ENCODE measurements at places on chromosomes 3 and 15.
A peak's percentile ranks its signal among the peaks of the same experiment; 100 is the strongest.

DNA sequence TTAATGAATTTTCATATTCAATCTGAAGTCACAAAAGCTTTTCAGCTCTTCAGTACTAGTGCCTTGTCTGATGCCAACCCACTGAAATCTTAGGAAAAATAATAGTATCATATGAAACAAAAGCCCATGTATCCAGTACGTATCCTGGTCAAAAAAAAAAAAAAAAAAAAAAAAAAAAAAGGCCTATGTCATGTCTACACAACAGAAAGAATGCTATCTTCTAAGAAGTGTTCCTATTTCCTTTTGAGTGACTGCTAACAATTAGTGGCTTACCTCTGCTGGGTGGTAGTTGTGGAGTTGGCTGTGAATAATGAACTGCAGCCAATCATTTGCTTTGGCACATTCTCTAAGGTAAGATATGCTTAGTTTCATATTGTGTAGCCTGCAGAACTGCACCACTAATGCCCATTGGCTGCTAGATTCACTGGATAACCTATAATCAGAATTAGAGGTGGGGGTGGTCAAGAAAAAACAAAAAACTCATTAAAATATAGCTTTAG lies 59.6 kb downstream of the EIF3J start:
- no peak for DNase-seq

GRCh38 chr15:67253101-67253500 lies 1.4 kb downstream of the AAGAB start:
- no peak for DNase-seq

DNA sequence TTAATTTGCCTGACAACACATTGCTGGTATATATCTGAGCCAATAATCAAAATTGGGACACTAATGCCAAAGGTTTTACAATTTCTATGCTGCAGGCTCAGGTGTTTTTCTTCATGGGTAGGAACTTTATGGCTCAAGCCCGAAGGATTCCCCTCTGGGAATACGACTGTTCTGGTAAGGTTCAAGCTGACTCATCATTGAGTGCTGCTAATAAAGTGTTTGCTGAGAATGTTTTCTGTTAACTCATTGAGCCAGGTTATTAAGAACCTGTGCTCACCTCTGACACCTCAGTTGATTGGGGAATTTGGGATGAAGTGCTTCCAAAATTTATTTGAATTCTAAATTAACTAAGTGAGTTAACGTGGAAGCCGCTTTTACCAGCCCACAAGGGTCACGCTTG lies 135.8 kb upstream of the CTDSPL start:
- no peak for DNase-seq

- DNase-seq, result no peak
Observed at GRCh38 chr15:63522225-63522578, 17.8 kb downstream of the USP3 start.

- no peak for DNase-seq
Observed at GRCh38 chr3:90052425-90052950, 945.1 kb downstream of the EPHA3 start.

DNA sequence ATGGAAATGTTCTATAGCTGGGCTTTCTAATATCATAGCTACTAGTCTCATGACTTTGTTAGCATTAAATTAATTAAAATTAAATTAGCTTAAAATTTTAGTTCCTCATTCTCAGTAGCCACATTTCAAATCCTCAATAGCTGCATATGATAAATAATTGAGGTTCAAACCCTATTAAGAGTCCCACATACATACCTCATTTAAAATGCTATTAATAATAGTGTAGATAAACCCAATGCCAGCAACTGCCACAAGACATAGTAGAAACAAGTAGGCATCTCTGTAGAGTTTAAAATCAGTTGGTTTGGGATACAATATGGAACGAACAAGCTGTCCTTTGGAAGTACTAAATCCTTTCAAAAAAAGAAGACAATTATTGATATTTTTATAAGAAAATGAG lies 39.1 kb downstream of the ATP13A3 start:
- DNase-seq, result no peak

DNA sequence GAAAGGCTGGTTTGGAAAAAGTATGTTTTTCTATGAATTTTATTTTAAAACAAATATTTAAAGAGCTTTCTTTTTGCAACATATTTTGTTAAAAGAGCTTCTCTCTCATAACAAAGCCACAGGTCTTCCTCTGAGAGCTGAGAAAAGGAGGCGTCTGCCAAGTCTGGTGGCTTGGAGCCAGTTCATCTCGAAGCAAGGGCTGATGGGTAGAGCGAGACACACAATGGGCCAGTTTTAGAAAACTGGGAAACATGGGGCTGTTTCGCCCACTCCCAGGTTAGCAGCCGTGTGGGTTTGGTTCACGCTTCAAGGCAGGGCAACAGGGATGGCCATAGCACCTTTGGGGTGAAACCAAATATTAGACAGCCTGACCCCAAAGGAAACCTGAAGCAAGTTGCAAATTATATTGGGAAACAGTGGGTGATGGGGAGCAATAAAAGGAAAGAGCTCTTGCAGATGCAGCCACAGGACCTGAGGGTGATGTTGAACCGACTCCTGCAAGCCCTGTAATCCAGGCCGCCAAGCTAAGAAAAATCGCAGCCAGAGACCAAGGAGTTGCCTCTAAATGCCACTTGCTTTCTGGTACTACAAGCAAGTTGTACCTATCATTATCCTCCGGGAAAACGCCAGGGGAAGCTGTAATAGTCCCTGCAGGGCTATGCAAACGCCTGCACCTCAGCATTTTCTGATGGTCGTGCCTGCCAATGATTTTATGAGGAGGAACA lies 88.4 kb upstream of the GALNT15 start:
- no peak for DNase-seq

DNA sequence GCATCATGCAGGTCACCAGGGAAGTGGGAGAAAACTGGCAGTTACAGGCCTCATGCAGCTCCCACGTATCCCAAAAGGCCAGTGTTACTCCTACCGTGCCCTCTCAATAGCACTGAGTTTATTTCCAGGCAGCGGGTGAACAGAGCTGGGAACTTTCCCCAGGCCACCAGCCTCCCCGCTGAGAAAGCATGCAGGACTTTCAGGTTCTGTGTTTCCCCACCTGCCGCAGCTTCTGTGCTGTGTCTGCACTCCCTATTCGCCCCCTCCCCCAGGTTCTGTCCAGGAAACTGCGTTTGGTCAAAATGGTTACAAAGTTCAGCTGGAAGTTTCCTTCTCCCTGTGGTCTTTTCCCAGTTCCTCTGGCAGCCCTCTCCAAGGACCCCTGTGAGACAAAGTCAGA lies 21.4 kb downstream of the NEK11 start:
- no peak for DNase-seq

GRCh38 chr3:138429665-138430064 lies 4.8 kb upstream of the ESYT3 start:
- DNase-seq, result no peak

GRCh38 chr3:72245183-72245811 lies 460.3 kb upstream of the PROK2 start:
- DNase-seq, result no peak

GRCh38 chr15:60476713-60477112 lies 2.2 kb downstream of the ICE2 start:
- DNase-seq, result no peak

DNA sequence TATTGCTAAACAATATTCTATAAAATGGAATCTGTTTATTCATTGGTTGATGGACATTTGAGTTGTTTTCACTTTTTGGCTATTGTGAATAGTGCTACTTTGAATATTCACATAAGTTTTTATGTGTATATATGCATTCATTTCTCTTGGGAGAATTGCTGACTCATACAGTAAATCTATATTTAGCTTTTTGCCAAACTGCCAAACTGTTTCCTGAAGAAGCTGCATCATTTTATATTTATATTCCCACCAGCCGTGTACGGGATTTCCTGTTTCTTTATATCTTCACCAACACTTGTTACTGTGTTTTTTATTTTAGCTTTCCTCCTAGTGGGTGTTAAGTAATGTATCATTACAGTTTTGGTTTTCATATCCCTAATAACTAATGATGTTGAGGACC lies 12.5 kb upstream of the TCAIM start:
- DNase-seq, result no peak

DNA sequence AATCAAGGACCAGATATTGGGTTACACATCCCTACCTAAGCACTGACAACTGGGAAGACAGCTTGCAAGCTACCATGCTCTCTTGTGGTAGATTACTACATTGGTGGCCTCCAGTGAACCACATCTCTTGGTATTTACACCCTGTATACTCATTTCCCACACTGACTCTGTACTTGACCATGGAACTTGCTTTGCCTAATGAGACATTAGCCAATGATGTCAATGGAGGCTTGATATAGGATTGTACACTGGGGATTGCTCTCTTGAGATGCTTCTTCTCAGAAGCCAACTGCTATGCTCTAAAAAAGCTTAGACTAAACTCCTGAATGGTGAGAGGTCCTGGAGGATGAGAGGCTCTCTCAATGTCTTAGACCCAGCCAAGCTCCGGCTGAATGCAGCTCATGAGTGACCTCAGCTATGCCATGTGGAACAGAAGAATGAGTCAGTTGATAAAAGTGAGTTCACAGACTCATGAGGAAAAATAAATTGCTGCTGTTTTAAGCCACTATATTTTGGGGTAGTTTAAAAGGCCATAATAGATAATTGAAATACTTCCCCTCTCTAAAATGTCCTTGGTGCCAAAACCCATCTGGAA lies 61.5 kb upstream of the GALNT15 start:
- DNase-seq, result no peak

GRCh38 chr3:50625231-50626182 lies 8.6 kb downstream of the MAPKAPK3 start:
- no peak for DNase-seq

GRCh38 chr15:78322724-78323521 lies 17.2 kb upstream of the CRABP1 start:
- no peak for DNase-seq

GRCh38 chr3:12730506-12731242 lies 28.4 kb downstream of the TMEM40 start:
- DNase-seq, result no peak

DNA sequence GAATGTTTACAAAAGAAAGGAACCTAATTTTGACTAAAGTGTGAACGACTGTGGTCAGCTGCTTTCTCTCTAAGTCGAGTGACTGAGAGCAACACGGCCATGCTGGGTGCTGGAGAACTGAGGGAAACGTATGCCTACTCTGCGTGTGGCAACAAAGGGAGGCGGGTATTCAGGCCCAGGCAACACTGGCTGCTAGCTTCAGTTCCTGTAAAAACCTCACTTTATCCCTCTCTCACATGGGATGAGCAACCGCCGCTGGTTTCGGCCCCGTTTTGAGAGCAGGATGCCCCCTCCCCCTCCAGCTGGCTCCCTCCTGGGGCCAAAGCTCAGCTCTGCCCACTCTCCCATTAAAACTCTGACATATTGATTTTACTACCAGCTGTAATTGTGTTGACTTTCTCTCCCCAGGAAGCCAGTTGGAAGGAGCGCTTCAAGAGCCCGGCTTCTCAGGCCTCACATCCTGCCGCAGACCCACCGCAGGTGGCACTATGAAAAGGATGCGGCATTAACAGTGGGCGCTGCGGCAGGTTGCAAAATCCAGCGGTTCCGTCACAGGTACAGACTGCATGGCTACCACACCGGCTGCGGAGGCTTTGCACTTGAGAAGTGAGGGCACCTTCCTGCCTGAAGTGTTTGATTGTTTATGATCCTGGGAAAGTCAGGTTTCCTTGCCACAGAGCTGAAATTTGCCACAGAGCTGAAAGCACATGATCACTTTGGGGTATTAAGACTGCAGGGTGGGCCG lies 12.7 kb downstream of the PLXND1 start:
- peak; percentile 73 for DNase-seq

GRCh38 chr15:101483462-101483861 lies 6.0 kb downstream of the PCSK6 start:
- no peak for DNase-seq

- DNase-seq, result no peak
Observed at GRCh38 chr3:25719321-25719720, 54.6 kb upstream of the TOP2B start.

DNA sequence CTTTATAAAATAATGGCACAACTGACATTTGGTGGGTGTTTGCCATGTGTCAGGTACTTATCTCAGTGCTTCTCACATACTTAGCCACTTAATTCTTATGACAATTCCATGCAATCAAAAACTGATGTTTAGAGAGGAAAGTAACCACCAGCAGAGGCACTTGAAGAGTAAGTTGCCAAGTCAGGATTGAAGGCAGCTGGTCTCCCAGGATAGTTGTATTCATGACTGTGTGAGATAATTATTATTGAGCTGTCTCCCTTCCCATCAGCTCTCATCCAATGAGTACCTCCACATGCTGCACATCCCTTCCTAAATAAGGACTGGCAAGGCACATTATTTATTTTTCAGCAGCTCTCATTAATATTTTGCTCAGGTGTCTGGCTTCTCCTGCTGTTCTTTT lies 4.8 kb downstream of the VEPH1 start:
- no peak for DNase-seq

DNA sequence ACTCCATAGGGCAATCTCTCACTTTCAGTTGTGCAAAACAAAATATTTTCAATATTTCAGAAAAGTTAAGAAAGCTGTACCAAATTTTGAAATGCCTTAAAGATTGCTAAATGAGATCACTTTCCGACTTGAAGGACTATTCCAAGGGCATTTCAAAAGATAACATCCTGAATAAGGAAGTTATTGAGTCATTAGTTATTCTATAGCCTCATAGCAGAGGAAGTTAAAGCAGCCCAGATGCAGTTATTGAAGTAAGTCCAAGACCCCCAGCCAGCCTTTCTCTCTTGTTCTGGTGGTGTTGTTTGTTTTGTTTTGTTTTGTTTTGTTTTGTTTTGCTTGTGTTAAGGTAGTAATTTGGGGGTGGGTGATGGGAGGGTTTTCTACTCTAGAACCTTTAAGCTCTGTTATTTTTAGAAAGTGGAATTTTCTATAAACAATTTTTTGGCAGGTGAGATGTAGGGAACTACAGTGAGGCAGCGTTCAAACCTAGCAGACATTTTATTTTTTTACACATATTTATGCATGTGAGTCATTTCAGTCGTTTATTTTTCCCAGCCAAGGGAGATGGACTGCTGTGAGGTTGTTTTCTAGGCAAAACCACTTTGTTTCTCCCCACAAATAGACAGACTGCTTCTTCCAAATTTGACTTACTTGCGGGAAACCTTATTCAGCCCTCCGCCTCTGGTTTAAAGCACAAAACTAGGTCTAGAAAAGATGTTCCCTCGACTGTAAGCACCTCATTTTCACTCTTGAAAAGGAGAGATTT lies 216.3 kb upstream of the ARPP21 start:
- no peak for DNase-seq

Data from NCI-H187 (cell line).